ENCODE measurements at places on chromosomes 1 and 21.
A peak's percentile ranks its signal among the peaks of the same experiment; 100 is the strongest.

GRCh38 chr1:222994511-222995235, 148.4 kb downstream of the TLR5 start:
- DNase-seq: no peak

DNA sequence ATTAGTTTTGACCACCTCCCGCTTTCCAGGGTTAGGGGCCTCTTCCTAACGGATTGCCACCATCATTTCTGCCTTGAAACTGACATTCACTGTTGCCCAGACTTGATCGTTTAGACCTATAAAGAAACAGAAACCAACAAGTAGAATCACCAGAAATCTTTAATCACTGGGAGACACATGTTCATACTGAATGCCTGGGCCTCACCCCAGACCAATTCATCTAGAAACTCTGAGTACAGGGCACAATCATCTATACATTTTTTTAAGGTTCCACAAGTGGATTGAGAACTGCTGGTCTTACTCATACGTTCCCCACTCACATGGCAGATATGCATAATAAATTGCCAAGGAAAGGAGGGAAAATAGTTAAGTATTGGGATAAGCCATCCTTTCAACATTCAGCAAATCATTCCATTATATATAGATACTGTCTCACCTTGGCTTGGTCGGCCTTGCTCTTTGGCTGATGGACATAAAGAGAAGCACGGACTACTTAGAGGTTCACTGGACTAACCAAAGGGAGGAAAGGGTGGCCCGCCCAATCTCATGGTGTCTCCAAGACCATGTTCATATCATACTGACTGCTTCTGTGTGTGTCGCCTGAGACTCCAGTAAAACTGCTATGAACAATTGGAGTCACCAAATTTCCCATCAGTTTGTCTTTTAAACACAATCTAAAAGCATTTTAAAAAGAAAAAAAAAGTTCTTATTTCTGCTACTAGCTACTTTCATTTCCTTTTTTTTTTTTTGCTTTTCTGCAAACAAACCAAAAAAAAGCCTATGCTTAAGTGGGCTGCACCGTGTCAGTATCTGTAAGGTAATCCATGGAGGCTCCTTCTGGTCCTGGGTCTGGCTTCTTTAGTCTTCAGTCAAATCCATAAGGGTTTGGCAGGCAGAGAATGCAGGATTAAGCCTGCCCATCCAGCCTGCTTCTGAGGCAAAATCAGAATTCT, 9.4 kb upstream of the TARBP1 start:
- DNase-seq: no peak

DNA sequence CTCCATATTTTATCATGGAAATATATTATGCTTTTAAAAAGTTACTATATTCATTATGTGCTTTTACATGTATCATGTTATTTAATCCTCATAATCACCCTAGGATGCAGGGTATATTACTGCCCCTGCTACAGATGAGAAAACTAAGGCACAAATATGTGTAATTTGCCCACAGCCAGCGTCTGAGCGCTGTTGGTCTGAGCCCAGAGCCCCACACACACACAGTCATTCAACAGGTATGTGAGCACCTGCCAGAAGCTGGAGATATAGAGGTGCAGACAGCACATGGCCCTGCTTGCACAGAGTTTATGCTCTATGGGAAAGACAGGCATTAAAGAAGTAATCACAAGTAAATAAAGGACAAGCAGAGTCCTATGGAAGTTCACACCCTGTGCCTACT, 49.8 kb upstream of the SEC16B start:
- no peak for DNase-seq

GRCh38 chr21:41209016-41209619, 41.2 kb downstream of the BACE2 start:
- DNase-seq: no peak

DNA sequence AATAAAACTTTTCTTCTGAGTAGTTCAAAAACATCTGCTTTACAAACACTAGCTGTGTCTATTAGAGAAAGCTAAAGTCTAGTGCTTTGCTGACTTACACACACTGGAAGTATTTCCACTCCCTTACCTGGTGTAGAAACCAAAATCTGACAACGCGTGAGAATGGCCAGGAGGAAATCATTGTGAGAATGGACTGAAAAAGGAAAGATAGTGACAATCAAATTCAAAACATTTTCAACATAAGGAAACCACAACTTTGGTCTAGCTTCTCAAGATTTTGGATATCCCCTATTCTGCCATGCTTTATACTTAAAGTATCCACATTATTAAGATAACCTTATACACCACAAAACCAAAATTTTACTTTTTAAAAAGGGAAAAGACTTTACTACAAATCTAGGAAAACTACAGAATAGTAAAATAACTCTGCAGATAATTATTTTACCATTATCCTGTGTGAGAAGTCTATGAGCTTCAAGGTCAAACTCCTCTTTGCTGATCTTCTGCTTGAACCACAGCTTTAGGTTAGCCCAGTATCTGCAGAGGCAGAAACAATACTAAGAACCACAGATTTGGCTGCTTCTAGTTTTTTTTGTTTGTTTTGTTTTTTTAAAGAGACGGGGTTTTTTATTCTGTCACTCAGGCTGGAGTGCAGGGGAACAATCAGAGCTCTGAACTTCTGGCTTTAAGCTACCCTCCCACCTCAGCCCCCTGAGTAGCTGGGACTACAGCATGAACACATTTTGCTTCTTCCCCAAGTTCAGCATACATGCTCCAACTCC, 6.6 kb downstream of the TADA1 start:
- DNase-seq: no peak

DNA sequence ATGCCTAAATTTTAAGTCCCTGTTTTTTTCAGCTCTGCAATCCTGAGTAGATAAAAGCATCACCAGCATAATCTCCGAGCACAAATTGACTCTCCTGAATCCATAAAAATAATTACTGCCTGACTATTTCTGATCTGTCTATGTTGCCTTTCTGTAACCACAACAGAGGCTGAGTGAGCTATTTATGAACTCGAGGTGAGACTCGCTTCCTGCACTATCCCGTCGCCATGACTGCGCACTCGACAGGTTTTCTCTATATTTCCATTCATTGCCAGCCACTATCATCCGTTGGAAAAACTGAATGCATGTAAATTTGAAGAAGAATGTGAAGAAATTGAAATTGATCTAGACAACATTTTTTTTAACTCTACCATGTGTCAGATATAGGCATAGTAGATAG, 897.2 kb downstream of the ADGRL2 start:
- DNase-seq: no peak

DNA sequence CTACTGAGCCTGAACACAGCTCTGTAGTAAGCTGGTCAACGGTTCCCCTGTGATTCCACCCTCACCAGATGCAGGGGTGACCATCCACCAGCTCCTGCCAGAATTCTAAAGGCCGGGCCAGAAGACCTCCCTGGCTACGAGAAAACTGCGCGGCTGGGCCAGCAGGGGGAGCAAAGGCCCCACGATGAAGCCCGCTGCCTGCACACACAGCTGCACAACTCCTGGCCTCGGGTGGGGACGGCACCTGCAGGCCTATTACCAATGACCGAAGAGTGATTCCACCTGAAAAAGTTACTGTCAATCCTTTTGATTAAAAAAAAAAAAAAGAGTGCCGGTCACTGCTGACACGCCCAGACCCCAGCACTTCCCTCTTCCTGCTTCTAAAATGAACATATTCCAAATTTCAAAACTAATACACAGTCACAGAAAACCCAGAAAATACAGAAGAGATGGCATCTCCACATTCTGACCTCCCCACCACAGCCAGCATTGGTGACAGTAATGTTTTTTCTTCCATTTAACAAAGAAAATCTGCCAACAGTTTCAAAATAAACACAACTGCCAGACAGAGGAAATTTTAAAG, 49.8 kb upstream of the RIPK4 start:
- DNase-seq: peak; percentile 41

GRCh38 chr21:28227881-28228635, 764.6 kb downstream of the LTN1 start:
- DNase-seq: no peak

- no peak for DNase-seq
These were observed 102.1 kb downstream of the XCL2 start for GRCh38 chr1:168441745-168442144.

- DNase-seq: no peak
These were observed 19.0 kb downstream of the MORC3 start for GRCh38 chr21:36338975-36339374.

DNA sequence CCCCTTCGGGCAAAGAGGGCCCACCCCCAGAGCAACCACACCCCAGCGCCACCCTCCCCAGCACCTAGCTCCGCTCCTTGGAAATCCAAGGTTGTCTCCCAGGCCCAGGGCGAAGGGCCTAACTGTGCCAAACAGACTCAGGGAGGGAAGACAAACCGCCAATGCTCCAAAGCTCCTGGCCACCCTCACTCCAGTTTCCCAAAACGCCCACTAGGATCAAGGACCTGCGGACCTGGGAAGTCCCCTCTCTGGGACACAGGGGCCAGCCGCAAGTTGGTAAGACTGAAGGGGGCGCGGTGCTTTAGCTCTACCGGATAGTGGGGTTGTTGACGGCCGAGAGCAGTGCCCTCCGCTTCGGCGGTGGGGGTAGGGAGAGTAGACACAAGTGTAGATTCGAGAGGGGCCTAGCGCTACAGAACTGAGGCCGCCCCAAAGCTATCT, 581 bp downstream of the IRF6 start:
- DNase-seq: no peak

DNA sequence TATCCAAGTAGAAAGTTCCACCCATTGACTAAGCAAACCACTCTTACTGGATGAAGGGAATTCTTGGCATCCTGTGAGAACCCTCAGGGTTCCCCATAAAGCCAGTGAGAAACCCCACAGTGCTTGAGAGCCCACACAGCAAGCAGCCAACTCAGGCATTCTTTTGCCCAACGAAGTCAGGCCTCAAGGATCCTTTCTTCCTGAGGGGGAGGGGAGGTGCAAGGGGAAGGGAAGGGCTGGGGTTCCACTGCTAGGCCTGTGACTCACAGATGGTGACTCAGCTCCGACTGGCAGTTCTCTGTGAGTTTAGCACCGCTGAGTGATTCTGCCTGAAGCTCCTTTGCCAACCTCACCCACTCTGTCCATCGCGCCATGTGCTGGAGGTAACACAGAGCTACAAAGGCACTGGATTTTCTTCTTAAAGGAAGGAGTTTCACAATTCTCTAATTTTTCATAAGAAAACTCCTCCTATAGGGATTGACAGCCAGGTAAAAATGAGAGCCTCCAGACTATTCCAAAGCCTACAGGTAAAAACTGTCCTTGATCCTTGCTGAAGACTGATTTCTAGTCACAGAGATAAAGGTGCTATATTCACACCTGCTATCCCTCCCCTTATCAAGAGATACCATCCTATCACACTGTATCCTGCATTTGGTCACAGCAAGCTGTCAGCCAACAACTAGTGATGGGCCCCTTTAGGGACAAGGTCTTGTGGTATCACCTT, 4.8 kb downstream of the ENO1 start:
- DNase-seq: peak; percentile 49
